Fibroblast of the conjunctiva (primary cell): ENCODE measurements at places on chromosomes 16 and 17.

DNA sequence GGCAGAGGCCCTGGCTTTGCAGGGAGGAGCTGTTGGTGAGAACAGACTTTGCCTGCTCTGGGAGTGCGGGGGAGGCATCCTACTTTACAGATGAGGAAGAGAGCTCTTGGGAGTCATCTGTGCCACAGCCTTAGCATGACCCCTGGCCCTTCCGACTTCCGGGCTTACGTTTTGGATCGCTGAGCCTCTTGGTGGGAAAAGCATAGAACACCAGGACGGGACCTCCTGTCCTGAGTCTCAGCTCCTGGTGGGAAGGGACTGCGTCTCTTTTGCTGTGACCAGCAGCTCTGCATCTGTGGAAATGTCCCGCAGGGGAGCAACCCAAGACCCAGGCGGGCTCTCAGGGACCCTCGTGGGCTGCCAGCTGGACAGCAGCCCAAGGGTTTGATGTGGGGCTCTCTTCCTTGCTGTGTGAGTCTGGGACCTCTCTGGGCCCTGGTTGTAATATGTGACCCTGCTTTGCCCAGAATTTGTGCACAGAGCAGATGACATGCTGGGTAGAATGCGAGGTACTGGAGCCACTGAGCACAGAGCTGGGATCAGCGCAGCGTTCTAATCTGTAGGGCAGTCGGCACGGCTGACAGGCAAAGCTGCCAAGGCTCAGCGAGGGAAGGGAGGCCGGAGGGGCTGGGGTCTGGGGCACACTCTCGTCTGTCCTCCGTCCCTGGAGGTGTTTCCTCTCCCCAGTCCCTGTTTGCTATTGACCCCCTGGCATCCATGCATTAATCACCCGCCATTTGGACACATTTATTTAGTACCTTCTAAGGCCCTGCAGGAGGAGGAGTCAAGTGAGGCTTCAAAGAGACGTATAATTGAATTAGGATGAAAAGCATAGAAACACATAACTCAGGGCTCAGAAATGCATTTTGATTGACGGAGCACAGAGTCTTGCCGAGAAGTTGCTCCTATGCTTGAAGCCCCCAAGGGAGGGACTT lies 64.0 kb downstream of the NT5M start:
- no peak for DNase-seq

DNA sequence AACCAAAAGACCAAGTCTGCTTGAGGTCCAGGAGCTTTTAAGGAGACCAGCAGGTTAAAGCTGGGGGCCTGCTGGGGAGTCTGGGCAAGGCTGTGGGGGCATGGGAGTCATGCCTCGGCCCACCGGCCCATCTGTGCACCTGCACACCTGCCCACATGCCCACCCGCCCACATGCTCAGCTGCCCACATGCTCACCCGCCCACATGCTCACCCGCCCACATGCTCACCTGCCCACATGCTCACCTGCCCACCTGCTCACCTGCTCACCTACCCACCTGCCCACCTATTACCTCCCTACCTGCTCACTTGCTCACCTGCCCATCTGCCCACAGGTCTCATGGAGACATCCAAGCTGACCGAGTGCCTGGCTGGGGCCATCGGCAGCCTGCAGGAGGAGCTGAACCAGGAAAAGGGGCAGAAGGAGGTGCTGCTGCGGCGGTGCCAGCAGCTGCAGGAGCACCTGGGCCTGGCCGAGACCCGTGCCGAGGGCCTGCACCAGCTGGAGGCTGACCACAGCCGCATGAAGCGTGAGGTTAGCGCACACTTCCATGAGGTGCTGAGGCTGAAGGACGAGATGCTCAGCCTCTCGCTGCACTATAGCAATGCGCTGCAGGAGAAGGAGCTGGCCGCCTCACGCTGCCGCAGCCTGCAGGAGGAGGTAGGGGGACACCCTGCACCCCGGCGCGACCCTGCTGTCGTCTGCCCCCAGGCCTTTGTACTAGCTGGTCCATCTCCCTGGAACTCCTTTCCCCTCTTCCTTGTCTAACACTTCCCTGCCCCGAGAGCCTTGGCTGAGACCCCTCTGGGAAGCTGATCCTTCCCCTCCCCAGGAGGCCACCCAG lies 14.0 kb downstream of the CARD14 start:
- no peak for DNase-seq

- DNase-seq, result peak; percentile 64
These were observed 28.5 kb downstream of the ARHGAP17 start for GRCh38 chr16:24986512-24987303.

DNA sequence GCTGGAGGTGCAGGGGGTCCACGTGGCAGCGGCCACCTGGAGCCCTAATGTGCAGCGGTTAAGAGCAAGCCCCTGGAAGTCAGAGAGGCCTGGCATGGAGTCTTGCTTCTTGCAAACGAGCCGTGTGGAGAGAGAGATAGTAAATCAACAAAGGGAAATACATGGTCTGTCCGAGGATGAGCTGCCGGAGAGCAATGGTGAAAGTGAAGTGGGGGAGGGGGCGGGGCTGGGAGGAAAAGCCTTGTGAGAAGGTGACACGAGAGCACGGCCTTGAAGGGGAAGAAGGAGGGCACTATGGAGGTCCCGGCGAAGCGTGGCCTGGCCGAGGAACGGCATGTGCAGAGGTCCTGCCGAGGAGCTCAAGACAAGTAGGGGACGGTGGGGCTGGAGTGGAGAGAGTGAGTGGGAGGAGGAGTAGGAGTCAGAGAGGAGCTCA lies 6.0 kb upstream of the SERPINF1 start:
- DNase-seq, result no peak

DNA sequence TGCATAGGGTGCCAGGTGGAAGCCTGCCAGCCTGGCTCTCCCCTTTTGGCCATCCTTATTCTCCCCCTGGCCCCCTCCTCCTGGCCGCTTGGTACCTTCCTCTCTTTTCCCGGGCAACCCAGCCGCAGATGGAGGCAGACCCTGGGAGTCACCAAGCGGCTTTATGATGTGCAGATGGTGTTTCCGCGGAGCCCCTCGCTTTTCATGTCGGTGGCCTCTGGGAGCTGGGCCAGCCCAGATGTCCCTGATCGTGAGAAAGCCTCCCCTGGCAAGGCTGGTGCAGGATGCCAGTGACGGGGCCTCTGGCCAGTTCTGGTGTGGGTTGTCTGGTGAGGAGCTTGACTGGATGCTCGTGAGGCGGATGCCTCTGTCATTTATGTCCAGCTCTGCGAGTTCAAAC lies 18.0 kb upstream of the BRD7 start:
- DNase-seq, result no peak

GRCh38 chr17:57259306-57259705 lies 3.0 kb downstream of the MSI2 start:
- DNase-seq, result no peak

- no peak for DNase-seq
These were observed 56.8 kb downstream of the MED13 start for GRCh38 chr17:62008294-62008693.
